ENCODE measurements at places on chromosomes 5 and 9. TPM values are rescaled to one million over a fixed set of nuclear protein-coding genes. Genes with fewer than 3 reads are reported as not detected.

- peak; percentile 46 for DNase-seq
Observed at GRCh38 chr9:15220658-15221318, 86.2 kb downstream of the TTC39B start.

The OR1J2 gene
- not detected for total RNA-seq

The RANBP3L gene
- not detected for total RNA-seq

GRCh38 chr5:26802944-26803343, 235.4 kb downstream of the CDH9 start:
- no peak for DNase-seq

DNA sequence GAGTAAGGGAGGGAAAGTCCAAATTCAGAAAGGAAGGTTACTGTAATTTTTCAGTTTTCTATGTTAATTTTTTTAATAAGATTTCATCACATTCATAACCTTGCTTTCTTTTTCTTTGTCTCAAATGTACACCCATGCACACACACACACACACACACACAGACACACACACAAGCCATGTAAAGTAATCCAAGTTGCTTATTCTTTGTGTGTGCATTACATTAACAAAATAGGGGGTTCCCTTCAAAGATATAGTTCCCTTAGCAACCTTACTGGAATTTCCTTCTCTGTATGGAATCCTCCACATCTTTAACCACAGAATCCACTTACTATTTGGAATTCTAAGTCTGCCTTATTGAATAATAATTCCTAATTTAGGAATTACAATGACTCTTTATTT, 32.7 kb downstream of the ZNF366 start:
- DNase-seq, result peak; percentile 54

DNA sequence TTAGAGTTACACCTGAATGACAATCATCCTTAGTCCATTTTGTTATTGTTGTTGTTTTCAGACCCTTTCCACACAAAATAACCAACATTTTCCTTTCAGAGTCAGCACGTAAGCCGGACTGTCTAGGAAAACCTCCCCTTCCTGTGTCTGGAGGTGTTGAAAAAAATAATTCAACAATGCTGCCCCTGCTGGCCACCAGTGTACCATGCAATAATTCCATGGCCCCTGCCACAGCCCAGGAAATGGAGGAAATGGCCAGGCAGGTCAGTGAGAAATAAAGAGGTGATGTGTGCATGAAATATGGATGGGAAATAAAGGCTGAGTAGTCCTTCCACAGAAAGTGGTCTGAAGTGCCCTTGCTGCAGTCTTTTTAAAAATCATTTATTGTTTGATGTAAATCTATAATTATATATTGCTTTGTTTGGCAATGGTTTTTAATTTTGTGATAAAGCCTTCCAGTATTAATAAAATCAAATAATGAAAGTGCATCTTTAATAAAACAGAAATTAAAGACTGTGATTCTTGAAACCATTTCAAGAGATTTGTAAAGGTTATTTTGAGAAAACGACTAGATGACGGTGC, 152.8 kb upstream of the PAPPA start:
- no peak for DNase-seq

DNA sequence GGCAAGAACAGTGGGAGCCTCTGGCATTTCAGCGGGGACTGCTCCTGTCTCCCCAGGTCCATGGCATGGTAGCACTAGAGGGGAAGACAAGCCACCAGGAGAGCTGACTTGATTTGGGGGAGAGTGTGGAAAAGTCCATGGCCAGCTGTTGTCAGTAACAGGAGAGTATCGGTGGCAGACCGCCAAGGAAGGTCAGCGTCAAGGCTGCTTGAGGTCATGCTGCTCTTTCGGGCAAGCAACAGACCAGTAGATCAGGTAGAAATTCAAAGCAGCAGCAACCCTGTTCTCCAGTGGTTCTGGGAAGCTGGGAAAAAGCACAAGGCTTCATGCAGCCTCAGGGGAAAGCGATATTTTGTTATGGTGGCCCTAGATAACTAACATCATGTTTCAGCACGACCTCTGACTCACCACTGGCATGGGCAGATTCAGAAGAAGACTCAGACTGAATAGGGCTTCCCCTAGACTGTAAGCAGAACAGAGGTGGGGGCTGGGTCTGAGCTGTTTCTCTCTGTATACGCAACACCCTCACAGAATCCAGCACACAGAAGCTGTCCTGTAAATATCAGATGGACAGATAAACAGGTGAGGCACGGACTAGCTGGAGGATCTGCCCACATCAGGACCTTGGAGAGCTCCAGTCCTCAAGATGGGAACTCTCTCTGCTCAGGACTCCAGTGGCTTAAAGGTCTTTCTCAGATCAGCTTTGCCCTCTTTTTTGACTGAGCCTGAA, 35.2 kb upstream of the PLEKHG4B start:
- DNase-seq, result peak; percentile 52
